ENCODE measurements at places on chromosomes 12 and 14. TPM values are rescaled to one million over a fixed set of nuclear protein-coding genes. Genes with fewer than 3 reads are reported as not detected.
A peak's percentile ranks its signal among the peaks of the same experiment; 100 is the strongest.

GRCh38 chr14:90981636-90982035 is 78.8 kb downstream of the RPS6KA5 start:
- DNase-seq: no peak
- no peaks in the 10 kb centered on the region for H3K36me3 ChIP-seq

Gene CEBPE
- not detected for total RNA-seq

Gene RBM23
- 356 TPM for total RNA-seq

DNA sequence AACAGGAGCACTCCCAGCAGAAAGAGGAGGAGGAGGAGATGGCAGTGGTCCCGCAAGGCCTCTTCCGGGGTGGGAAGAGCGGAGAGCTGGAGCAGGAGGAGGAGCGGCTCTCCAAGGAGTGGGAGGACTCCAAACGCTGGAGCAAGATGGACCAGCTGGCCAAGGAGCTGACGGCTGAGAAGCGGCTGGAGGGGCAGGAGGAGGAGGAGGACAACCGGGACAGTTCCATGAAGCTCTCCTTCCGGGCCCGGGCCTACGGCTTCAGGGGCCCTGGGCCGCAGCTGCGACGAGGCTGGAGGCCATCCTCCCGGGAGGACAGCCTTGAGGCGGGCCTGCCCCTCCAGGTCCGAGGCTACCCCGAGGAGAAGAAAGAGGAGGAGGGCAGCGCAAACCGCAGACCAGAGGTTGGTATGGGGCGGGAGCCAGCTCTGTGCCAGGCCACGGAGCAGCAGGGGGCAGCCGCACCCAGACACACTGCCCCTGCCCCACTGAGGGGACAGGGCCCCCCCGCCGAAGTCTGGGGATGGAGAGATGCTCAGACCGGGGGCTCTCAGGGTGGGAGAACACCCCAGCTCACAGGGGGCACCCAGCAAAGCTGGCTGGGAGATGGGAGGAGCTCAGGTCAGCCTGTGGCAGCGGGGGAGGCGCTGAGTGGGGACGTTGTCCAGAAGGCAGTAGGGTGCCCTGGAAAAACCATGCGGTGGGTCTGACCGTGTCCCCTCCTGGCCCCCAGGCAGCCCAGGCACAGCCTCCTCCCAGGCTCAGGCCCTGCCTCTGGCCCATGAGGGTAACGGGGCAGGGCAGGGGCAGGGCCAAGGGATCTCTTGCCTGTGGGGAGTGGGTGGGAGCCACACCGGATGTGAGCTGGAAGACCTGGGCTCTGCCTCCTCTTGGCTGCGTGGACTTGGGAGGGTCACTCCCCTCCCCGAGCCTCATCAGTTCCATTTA is 9.8 kb downstream of the CHGA start:
- H3K27me3 ChIP-seq: no peaks in the 10 kb centered on the region
- no peak overlapping the region for H3K4me3 ChIP-seq
- H3K27ac ChIP-seq: no peak overlapping the region
- H3K36me3 ChIP-seq: no peaks in the 10 kb centered on the region

Gene LHX5
- total RNA-seq: not detected

- peak overlapping the region; percentile 22 for H3K4me3 ChIP-seq
- H3K36me3 ChIP-seq: no peaks in the 10 kb centered on the region
- DNase-seq: peak; percentile 74
- H3K27ac ChIP-seq: peak overlapping the region; percentile 63
Measured at GRCh38 chr14:61188978-61189808, 91.9 kb downstream of the TMEM30B start.

Gene SYNDIG1L
- total RNA-seq: not detected

DNA sequence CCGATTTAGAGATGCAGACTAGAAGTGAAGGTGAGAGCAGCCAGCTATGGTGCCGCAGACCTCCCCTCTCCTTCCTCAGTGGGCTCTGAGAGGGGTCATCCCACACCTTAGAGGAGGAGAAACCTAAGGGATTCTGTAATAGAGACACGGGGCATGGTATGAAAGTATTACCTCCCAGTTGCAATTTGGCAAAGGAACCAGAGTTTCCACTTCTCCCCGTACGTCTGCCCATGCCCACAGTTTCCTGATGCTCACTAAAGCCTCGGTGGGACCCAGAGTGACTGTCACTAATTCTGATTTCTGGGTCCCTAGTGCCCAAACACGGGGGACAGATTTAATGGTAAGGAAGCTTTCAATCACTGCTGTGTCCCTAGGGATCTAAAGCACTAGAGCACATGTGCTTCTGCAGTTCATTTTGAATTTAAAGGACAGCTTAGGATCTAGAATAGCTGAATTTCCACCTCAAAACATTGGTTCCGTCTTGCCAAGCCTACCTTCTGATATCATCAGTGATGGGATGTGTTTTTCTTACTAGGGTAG is 44.1 kb downstream of the DAD1 start:
- no peaks in the 10 kb centered on the region for H3K27me3 ChIP-seq
- no peak overlapping the region for H3K4me3 ChIP-seq
- no peaks in the 10 kb centered on the region for H3K36me3 ChIP-seq
- DNase-seq: no peak

Gene CCDC63
- total RNA-seq: not detected

Gene VPS29
- 209 TPM for total RNA-seq

DNA sequence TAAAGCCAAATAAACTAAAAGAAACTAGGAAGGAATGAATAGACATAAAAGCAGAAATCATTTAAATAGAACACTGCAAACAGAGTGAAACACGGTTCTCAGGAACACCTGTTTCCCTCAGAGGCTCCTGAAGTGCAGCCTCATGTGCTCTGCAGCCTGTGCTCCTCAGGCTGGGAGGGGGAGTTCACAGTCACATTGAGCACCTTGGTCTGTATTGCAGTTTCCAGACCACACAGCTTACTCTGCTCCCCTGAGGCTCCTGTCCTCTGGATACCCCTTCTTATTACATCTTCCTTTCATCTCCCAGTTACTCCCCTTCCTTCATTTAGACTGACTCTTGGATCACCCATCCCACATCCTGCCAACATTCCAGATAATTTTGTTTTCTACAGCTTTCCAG is 49.7 kb upstream of the DCD start:
- no peaks in the 10 kb centered on the region for H3K4me1 ChIP-seq
- DNase-seq: no peak
- H3K27ac ChIP-seq: no peak overlapping the region
- H3K4me3 ChIP-seq: no peak overlapping the region

GRCh38 chr12:42701084-42701483 is 111.5 kb upstream of the PRICKLE1 start:
- H3K27me3 ChIP-seq: no peaks in the 10 kb centered on the region
- no peaks in the 10 kb centered on the region for H3K4me1 ChIP-seq
- H3K27ac ChIP-seq: no peak overlapping the region
- DNase-seq: no peak

Gene RHOJ
- total RNA-seq: 10.0 TPM
